ENCODE measurements at places on chromosomes 3 and 15.
A peak's percentile ranks its signal among the peaks of the same experiment; 100 is the strongest.

GRCh38 chr3:188881954-188882641 lies 289.7 kb upstream of the TPRG1 start:
- DNase-seq = no peak

DNA sequence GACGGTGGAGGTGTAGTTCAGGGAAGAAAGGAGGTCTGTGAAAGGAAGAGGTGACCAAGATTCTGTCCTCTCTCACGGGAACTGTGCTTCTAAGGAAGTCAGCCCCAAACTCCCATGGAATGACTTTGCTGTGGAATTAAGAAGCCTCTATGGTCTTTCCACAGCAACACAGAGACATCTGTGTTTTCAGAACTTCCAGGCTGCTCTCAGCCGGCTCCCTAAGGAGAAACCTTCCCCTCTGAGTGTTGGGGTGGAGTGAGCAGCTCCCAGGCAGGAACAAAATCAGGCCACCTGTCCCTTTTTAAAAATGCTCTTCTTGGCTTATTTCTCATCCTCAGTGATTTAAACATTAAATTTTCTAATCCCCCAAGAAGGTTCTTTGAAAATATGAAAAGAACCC lies 53.3 kb upstream of the SNRK start:
- DNase-seq = no peak

DNA sequence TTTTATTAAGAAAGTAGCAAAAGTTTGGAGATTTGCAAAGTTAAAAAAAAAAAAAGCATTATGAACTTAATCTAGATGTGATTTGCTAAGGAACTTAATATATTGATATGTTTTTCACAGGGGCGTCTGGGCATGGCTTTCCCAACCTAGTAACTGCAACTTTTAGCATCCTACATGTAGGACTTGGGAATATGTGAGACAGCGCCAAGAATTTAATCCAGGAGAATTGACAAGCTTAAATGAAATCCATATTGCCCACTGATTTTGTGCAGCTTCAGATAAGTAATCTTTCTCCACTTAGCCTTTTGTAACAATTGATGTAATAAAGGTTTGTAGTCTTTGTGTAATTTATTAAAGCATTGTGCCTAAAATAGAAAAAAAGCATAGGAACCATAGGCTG lies 982 bp upstream of the GABPB1 start:
- no peak for DNase-seq

- DNase-seq = no peak
Measured at GRCh38 chr15:99117111-99117510, 12.2 kb downstream of the SYNM start.

- no peak for DNase-seq
Measured at GRCh38 chr3:31908391-31909097, 72.5 kb downstream of the OSBPL10 start.

DNA sequence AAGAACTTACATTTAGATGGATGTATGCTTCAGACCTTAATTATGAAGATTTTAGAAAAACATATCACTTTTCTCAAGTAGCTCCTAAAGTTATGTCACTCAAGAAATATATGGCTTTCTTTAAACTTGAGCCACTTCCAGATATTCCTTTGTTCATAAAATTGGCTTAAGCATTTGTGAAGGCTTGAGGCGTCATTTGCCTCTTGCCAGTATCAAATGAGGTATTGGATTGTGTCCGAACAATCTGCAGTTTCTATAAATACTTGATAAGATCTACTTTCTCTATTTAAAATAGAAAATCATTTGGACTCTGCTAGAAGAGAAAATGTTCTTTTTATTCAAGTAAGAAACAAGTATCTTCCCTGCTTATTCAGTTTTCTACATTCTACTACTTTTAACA lies 102.6 kb downstream of the RSL24D1 start:
- no peak for DNase-seq

- no peak for DNase-seq
Measured at GRCh38 chr3:46056686-46057085, 29.4 kb upstream of the XCR1 start.

GRCh38 chr15:87645723-87646122 lies 610.8 kb downstream of the NTRK3 start:
- no peak for DNase-seq

- no peak for DNase-seq
Measured at GRCh38 chr15:90680371-90680935, 36.7 kb upstream of the BLM start.

- DNase-seq = no peak
Measured at GRCh38 chr3:158005391-158006100, 100.7 kb downstream of the SHOX2 start.

- no peak for DNase-seq
Measured at GRCh38 chr15:93460717-93461116, 371.7 kb upstream of the RGMA start.

GRCh38 chr3:162034368-162034767 lies 537.8 kb downstream of the OTOL1 start:
- DNase-seq = no peak

GRCh38 chr3:13016083-13016720 lies 57.0 kb downstream of the IQSEC1 start:
- DNase-seq = no peak

GRCh38 chr15:67082007-67082536 lies 16.7 kb downstream of the SMAD3 start:
- DNase-seq = no peak

GRCh38 chr15:64161688-64162477 lies 939 bp downstream of the PPIB start:
- DNase-seq = no peak

DNA sequence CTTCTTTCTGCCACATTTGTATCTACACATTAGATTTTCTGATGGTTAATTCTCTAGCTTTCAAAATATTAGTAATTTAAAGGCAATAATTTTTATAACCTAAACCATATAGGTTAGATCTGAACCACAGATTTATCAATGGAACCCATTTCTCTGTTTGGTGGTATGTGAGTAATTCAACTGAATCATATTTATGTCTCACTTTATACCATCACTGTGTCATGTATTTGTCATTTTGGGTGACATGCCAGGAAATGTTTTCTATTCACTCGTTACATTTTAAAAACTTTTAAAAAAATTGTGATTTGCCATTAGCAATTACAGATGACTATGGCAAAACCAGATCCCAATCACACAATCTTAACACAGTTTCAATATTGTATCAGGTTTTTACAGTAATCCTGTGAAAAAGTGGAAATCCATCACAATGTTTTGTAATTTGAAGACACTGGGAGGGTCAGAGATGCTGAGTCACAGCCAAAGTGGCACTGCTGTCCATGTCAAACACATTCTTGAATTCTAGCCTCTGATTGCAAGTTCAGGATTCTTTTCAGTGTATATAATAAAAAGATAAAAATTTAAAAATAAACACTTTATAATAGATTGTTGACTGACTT lies 356.0 kb upstream of the RBMS3 start:
- DNase-seq = no peak

GRCh38 chr3:140006331-140006730 lies 71.3 kb downstream of the CLSTN2 start:
- DNase-seq = no peak

DNA sequence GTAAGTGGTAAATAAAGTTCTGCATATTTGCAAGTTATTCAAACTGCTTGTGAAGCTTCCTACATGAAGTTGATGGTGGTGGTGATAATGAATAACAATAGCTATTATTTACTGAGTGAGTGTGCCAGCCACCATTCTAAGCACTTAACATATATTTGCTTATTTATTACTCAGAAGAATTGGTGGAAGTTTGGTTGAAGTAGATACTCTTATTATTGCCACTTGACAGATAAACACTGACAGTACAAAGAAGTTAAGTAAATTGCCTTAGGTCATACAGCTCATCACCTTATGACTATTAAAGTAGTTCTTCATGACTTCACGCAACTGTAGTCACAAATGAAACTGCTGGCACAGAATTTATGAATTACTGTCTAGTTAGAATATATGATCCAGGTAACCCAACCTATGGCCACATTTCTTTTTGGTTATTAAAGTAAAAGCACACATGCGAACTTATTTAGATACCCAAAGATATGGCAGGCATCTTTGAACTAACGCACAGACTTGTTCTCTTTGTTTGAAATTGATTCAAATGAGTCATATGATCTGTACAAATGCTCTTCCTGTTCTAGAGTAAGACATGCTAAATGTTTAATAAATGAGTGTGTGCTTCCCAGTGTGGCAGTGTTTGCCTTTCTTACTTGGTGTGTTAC lies 99.8 kb upstream of the NR2F2 start:
- no peak for DNase-seq

- no peak for DNase-seq
Measured at GRCh38 chr3:102158080-102158740, 276.6 kb upstream of the ZPLD1 start.

DNA sequence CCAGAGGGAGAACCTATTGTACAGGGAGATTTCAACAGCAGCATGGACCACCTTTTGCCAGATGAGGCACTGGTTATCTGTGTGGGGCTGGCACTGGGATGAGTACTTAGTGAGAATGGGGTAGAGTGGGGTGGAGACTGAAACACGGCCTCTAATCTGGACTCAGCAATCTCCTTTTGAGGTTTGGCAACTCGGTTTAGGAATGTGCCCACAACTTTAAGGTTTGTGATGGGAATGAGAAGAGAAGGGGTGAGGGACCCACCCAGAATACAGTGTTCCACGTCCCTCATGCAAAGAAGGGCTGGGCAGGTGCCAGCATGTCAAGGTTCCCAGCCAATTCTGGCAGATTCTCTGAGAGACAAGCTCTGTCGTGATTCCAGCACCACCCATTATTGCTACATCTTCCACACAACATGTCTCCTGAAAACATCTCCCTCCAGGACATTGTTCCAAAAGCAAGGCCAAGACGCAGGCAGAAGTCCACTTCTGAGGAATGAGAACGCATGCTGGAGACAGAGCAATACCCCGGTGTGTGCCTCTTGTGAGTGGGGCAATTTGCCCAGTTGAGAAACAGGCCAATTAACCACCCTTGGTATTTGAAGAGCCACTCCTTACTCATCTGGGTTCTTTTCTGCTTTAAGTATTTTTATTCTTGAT lies 37.5 kb upstream of the CCR4 start:
- DNase-seq = no peak

DNA sequence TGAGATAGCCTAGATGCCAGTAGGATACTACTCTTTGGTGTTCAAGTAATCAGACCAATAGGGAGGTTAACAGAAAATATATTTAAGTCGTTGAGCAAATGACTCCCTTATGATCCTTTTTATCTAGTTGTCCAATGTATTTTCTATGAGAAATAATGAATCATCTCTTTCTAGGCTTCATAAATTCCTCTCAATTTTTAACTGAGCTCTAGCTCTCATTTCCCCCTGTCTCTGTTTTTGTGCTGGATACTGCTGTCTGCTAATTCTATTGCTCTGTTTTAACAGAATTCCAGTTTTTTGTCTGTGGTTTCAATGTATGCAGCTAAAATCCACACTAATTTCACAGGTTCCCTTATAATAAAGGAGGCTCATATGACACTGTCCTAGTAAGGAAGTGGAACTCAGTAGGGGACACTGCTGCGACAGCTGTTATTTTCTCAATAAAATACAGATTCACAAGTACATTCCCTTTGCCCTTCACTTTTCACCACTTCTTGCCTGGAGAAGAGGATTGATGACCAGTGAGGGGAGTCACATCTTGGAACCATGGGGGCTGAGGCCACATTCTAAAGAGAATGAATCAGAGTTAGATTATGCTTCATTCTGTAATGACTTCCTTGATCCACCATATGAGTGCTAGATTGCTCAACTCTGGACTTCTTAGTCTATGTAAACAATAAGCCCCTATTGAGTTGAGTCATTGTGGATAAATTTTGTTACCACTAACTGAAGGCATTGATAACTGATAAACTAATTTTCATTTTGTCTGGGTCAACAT lies 558.7 kb upstream of the KCNMB2 start:
- no peak for DNase-seq

GRCh38 chr15:91480426-91480825 lies 373.1 kb upstream of the SLCO3A1 start:
- no peak for DNase-seq

DNA sequence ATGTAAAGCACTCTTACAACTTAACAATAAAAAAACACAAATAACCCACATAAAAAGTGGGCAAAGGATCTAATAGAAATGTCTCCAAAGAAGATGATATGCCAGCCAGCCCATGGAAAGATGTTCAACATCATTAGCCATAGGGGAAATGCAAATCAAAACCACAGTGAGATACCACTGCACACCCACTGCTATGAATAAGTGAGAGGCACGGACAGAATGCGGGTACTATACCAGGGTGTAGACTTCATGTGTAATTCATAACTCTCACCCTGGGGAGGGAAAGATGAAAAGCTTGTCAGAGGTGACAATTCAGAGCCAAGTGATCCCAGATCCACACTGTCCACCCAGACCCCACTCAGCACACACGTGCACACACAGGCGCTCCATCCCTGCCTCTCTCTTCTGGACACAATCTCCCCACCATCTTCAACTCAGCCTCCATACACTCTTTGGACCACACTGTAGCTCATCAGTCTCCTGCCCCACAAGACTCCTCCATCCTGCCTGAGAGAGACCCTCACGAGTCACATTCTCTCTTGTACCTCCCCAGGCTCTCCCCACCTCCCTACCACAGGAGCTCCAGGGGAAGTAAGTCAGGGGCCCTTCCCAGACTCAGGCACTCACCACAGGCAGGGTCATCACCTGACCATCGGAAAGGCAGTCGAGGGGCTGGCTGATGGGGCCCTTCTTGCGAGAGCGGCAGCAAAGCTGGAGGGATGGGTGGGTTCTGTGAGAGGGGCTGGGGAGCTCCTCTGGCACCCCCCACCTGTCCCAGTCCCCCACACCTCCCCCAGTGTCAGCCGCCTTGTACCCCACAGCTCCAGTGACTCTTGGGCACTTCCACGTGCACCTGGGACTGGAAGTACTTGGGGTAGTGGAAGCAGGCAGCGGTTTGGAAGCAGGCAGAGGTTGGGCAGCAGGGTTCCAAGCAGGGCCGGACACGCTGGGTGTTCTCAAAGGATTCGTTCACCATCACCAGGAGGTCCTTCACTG lies 21.3 kb downstream of the PLA2G4E start:
- no peak for DNase-seq

DNA sequence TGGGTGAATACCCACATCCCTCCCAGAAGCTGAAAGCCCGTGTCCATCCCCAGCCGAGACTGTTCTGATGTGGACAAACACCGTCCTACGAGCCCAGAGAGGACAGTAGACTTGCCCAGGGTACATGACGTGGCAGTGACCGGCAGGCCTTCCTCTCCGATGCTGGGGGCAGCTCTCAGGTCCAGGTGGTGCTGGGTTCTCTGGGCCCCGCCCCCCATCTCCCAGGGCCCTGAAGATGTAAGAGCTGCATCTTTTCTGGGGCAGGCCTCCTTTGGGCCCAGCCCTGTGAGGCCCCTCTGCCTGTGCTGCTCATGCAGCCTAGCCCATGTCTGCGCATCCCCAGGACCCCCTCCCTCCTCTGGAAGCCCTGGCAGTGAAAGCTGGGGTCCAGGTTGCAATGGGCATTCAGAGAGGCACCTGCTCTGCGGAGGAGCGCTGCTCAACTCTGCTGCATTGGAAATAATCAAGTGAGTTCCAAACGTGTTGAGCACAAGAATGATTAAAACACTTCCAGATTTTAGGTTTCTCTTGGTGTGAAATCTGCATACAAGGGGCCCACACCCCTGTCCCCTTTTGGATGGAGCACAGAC lies 71.9 kb downstream of the FBLN2 start:
- DNase-seq = no peak

GRCh38 chr15:77528968-77529319 lies 103.8 kb downstream of the LINGO1 start:
- DNase-seq = no peak

- DNase-seq = peak; percentile 8
Measured at GRCh38 chr15:59372352-59373211, at the start of gene MYO1E. MYO1E (minus strand) TSS chr15:59372871; CDS start chr15:59372500, 371 bp downstream.

- no peak for DNase-seq
Measured at GRCh38 chr3:37145611-37146010, 28.8 kb downstream of the LRRFIP2 start.

Measured in stimulated activated CD8-positive, alpha-beta memory T cell treated with anti-CD3 and anti-CD28 coated beads, Interleukin-4, amount 100 ng/mL, for 1 hour (primary cell).